BJ (cell line): ENCODE measurements at places on chromosomes 2 and 18. TPM values are rescaled to one million over a fixed set of nuclear protein-coding genes. Genes with fewer than 3 reads are reported as not detected.

Gene IL36G
- not detected in 2 replicates for polyA plus RNA-seq

Gene POTEJ
- 0.02 TPM in 1 of 2 replicates, not detected in the other for polyA plus RNA-seq

Gene LBX2
- polyA plus RNA-seq, result 0.37 and 0.61 TPM in 2 replicates

- no peak for DNase-seq
Observed at GRCh38 chr2:88252646-88253045, 82.5 kb downstream of the THNSL2 start.

DNA sequence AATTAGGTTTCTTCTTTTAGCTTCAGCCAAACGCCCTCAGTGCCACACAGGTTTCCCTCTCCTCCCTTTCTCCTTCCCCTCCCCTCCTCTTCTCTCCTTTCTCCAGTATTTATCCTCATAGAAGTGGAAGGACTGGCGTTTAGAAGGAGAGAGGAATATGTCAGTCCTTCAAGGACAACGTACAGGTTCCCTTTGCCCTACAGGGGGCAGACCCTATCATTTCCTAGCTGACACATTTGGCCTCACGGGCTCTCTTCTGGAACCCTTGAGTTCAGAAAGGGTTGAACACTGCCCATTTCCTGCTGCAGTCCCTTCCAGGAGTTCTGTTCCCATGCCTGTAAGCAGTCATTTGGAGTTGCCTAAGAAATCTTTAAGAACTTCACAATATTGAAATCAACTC is 46.1 kb downstream of the CDCA7 start:
- DNase-seq, result no peak
